ENCODE measurements at places on chromosomes 12 and 14.

DNA sequence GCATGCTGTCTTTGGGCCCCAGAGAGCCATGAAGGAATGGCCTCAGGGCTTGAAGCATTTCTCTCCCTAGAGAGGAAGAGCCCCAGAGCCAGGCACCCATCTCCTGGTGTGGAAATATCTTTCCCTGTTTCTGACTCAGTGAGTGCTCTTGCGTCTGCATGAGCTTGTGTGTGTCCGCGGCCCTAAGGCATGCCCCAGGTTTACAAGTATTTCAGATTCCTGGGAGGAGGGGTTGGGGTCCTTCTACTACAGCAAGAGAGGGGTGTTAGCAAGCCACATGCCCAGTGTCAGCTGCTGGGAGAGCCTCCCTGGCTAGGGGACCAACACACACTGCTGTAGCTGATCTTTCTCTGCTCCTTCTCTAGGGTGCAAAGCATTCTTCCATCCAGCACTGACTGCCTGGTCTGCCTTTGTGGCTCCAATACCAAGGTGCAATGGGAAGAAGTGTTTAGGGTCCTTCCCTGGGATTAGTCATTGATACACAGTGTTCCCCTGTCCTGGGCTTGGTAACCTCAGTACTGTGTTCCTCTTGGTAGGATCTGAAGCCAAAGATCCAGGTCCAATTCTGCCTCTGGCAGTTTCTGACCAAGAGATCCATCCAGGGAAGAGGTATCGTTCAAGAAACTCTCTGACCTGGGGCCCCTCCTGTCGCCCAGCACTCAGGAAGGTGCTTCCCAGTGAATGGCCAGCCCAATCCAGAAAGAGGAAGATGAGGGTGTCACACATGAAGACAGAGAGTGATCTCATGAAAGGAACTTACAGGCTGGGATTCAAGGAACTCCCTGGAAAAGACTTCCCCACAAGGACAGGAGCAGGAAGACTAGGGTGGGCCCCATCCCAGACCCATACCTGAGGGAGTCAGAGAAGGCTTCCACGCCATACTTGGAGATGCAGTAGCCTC, 3.1 kb downstream of the RDH16 start:
- no peak for DNase-seq

GRCh38 chr12:10307630-10308029, at the start of gene KLRD1:
Gene KLRD1, plus strand, starts transcription at chr12:10307870. Its CDS starts 208 bp downstream, at chr12:10308078.
- DNase-seq, result no peak

DNA sequence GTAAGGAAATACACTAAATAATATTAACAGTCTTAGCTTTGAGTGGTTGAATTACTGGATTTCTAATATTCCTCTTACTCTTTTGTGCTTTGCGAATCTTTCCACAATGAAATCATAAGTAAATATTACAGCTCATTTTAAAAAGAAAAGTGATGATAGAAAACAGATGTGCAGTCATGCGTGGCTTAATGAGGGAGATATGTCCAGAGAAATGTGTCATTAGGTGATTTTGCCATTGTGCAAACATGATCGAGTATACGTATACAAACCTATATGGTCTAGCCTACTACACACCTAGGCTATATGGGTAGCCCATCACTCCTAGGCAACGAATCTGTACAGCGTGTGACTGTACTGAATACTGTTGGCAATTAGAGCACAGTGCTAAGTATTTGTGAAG, 59.3 kb downstream of the SLC15A5 start:
- DNase-seq, result no peak

GRCh38 chr14:99467336-99468078, 13.2 kb downstream of the SETD3 start:
- DNase-seq, result no peak

All from stimulated activated CD4-positive, alpha-beta T cell treated with anti-CD3 and anti-CD28 coated beads, Interleukin-1b, Interleukin-23, amount 100 ng/mL, for 48 hours (primary cell).